Activated naive CD4-positive, alpha-beta T cell treated with anti-CD3 and anti-CD28 coated beads, Interleukin-2, amount 50 U/mL, for 72 hours (primary cell): ENCODE measurements at places on chromosomes 3 and 15.

DNA sequence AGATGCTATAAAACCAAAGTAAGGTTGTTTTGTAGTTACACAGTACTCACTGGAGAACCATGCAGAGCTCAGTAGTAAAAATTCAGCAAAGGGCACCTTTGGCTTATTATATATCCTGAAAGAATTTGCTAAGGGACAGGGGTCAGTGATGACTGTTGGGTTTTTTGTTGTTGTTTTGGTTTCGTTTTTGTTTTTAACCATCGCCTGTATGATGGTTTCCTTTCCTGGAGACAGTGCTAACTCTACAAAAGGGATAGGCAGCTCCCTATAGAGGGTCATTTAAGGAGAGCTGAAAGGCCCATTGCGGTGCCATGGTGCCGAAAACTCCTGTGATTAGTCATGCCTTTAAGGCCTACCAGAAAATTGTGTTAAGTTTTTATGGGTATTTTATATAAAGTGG lies 118.2 kb upstream of the GOLIM4 start:
- no peak for DNase-seq

GRCh38 chr15:83873966-83874365 lies 220.0 kb downstream of the ADAMTSL3 start:
- no peak for DNase-seq

- DNase-seq: no peak
Measured at GRCh38 chr3:196192524-196193051, 18.6 kb downstream of the ZDHHC19 start.

- DNase-seq: no peak
Measured at GRCh38 chr15:60773901-60774300, 295.0 kb upstream of the ICE2 start.

- no peak for DNase-seq
Measured at GRCh38 chr3:187798531-187799530, 53.6 kb upstream of the BCL6 start.

GRCh38 chr15:73286311-73286710 lies 82.4 kb downstream of the HCN4 start:
- DNase-seq: no peak

GRCh38 chr3:11162401-11163345 lies 8.4 kb downstream of the HRH1 start:
- no peak for DNase-seq

DNA sequence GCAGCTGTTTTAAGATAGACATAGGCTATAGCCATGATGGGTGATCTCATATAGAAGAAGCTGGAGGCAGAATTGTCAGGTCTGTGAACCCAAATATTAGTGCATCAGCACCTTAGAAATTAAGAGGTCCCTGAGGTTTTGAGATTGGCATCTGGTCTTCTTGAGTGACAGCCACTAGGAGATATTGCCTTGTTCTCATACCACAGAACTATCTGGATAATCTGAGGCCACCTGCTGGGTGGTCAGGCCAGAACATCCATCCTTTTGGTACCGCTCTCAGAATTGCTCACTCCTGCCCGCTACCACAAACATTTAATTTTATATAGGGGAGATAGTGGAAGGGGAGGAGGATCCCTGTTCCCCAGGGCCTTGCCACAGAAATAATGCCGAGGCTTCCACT lies 210.6 kb upstream of the ZPLD1 start:
- DNase-seq: no peak

DNA sequence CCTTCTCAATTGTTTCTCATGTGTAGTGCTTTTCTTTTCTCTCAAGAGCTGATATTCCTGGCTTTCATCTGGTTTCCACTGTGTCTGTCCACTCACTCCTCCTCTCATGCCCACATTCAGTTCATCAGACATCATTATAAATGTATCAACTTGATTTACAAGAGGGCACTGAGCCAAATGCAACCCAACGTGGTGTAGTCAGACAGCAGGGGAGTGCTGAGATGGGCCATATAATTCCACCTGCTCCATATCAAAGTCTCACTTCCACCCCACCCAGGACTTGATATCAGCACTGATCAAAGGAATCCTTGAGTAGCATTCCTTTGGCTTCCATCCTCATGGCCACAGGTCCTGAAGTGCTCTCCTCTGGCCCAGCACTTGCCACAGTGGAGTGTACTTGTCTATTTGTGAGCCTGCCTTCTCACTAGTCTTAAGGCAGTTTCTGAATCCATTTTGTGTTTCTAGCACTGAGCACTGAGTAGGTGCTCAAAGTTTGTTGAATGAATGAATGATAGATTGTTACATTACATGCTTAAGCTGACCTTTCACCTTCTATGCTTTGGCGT lies 252.8 kb downstream of the CLSTN2 start:
- no peak for DNase-seq

- no peak for DNase-seq
Measured at GRCh38 chr3:23761440-23761896, 44.3 kb upstream of the UBE2E1 start.

DNA sequence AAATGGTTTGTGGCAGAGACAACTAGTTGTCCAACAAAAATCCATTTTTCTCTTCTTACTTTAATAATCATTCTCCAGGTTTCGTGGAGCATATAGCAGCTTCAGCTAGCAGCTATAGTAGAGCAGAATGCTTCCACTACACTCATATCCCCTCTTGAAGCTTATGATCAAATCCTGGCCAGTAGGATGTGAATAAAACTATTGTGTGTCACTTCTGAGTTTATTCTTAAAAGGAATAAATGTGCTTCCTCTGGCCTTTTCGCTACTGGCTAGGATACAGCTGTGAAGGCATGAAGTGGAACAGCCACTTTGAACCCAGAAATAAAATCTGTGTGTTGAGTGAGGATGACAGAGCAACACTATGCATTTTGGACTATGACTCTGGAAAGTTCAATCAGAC lies 7.8 kb upstream of the CPOX start:
- no peak for DNase-seq

GRCh38 chr15:47415539-47415971 lies 301.8 kb upstream of the SEMA6D start:
- no peak for DNase-seq

DNA sequence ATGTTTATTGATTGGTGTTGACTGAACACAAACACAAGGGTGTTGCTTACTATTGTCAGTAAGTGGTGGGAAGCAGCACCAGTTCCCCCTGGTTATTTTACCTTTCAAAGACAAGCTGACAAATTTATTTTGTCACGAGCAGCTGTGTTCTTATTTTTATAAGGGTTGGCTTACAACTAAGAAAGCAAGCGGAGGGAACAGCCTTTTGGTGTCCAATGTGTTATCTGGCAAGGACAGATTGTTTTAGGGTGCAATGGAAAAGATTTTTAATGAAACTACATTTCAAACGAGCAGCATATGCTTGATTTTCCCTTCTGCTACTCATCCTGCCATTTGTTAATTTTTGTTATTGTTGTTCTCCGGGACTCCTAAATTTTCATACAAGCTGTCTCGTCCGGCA lies 920.6 kb upstream of the CFAP20DC start:
- DNase-seq: no peak

- no peak for DNase-seq
Measured at GRCh38 chr15:95263751-95264150, 1032.4 kb downstream of the MCTP2 start.

- no peak for DNase-seq
Measured at GRCh38 chr15:51104512-51104911, 9.8 kb upstream of the TNFAIP8L3 start.

DNA sequence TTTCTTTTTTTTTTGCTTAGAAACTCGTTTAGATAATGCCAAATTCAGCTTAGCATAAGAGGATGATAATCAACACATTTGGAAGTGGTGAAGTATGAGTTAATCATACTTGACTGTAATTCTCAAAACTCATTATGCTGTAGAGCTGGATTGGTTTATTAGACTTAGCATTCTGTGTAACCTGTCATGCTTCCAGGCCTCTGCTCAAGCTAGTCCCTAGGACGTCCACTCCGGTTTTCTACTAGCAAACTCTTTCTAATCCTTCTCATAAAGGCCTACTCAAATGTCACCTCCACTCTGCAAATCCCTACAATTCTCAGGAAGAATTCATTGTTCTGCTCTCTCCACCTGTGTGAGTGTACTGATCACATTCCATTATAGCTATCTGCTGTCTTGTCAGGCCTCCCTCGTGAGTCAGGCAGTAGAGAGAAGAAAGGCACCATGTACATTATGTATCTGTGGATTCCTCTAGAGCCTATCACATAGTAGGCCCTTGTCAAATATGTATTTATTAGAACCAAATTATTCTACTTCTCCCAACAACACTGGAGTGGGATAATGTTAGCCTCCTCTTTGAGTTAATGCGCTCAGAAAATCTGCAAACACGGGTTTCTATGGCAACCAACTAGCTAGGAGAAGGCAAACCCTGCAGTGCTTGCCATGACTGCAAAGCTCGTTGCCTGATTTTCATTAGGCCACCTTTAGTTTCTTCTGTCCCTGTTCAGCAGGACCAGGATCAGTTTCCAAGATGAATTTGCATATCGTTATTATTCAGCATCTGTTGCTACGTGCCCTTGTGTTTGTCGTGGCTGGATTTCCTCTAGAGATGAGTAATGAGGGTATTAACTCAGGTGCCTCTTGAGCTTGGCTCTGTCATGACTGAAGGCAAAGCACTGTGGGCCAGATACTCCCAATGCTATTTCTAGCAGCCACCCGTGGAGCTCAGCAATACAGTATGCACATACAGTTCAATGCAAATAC lies 30.7 kb downstream of the ATP13A5 start:
- DNase-seq: no peak

DNA sequence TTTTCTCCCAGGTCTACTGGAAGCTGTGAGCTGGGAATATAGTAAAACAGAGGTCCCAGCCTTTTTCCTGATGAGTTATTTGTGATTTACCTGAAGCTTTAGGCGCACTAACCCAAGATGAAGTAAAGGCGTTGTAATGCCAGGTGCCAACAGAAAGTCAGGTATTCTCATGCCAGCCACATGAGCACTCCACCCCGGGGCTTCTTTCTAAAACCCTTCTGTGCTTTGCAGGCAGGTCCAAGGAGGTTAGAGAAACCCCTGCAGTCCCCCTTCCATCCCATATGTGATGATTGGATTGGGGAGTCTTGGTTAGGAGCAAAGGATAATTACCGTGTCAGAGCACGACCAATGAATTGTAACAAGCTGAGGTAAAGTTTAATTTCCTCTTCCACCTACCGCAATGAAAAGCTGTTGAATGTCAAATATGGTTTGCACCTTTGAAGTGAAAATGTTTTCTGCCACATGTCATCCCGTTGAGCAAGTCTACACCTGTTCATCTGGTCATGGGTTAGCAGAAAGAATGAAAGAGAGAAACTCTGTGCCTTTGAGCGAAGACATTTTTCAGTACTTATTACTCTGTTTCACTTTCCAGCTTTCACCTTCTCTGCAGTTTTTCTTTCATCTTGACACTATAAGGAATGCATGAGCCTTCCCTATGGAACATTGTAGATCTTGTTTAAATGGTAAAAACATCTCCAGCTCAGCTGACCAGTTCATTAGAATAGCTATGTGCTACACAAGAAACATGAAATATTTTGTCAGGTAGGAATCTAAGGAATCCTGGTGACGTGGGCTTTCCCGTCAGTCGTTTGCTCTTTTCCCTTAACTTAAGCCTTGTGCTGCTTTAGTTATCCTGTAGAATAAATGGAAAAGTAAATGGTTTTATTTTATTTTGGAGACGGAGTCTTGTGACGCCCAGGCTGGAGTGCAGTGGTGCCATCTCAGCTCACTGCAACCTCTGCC lies 204.6 kb upstream of the IL12A start:
- DNase-seq: no peak

- DNase-seq: peak; percentile 53
Measured at GRCh38 chr15:64461721-64462162, 1.4 kb downstream of the ZNF609 start.

GRCh38 chr3:140188285-140188684 lies 253.3 kb downstream of the CLSTN2 start:
- DNase-seq: no peak

GRCh38 chr3:51024765-51025632 lies 350.3 kb downstream of the DOCK3 start:
- peak; percentile 39 for DNase-seq

DNA sequence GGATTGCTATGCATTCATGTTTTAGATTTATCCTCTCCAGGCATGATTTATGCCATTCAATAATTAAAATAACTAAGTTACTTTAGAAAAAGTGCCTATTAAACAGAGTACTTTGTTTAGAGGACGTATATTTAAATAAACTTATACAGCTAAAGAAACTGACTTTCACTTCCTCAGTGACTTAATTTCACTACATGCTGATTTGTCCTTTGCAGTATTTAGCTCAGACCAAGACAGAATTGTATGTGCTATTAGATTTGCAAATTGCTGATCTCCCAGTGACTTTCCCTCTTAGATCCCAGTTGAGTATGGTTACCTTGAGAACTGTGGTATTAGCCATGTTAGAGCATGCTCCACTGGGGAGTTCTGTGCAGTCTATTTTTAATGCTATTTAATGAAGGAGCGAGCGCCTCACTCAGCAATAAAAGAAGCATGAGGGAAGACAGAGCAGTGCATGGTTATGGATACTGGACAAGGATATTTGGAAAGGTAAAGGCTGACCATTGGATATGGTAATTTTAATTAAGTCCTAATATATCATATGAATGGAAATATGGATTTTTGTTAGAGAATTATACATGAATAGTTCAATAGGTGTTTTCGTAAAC lies 2.7 kb downstream of the ARPP21 start:
- DNase-seq: no peak

- no peak for DNase-seq
Measured at GRCh38 chr3:187811585-187812250, 66.5 kb upstream of the BCL6 start.

- no peak for DNase-seq
Measured at GRCh38 chr15:26083896-26084295, 220.8 kb upstream of the ATP10A start.

- DNase-seq: no peak
Measured at GRCh38 chr3:104564045-104564643, 802.6 kb upstream of the ALCAM start.

- no peak for DNase-seq
Measured at GRCh38 chr3:58998476-58999117, 51.2 kb downstream of the CFAP20DC start.

GRCh38 chr3:180979961-180980360 lies 9.6 kb downstream of the DNAJC19 start:
- no peak for DNase-seq

GRCh38 chr3:88811096-88811495 lies 296.3 kb upstream of the EPHA3 start:
- no peak for DNase-seq

DNA sequence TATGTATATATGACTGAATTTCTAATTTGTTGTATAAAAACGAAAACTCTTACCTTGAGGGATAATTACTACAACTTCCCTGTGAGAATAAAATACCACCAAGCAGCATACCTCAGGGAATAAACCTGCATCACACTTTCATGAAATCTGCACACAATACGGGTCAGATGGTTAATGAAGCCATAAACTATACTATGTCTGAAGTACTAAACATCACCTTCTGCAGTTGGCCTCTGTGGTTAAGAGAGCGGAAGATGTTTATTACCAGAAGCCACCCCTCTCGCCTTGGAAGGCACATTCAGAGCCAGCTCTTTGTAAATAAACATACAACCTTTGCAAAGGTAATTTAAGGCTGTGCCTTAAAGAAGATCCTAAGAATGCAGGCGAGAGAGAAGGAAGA lies 462.1 kb upstream of the NR2F2 start:
- no peak for DNase-seq

GRCh38 chr15:88337993-88338392 lies 81.5 kb upstream of the NTRK3 start:
- no peak for DNase-seq

- DNase-seq: no peak
Measured at GRCh38 chr3:125048282-125048681, 7.5 kb downstream of the HEG1 start.

- DNase-seq: no peak
Measured at GRCh38 chr3:52742418-52743041, 28.2 kb downstream of the NEK4 start.

- DNase-seq: no peak
Measured at GRCh38 chr3:44337248-44337785, 1.2 kb upstream of the TCAIM start.

- no peak for DNase-seq
Measured at GRCh38 chr3:47646362-47646761, 67.7 kb upstream of the CSPG5 start.
